GM18507 (cell line): ENCODE measurements at places on chromosomes 5 and 9.

DNA sequence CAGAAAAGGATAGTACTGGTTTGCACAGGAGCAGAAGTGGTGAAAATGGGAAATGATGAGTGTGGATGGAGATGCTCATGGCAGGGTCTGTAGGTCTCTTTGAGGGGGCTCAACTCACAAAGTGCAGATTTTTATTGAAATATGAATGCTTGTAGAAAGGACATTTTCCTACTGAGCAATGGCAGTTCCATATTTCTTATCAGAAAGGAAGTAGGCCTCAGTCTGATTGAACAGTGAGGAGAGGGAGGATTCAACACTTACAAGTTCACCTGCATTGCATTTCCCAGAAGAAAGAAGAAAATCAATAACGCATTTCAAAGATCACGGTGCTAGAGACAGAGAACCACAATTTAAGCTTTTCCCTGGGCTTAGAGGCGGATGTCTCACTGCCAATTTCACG, 49.2 kb downstream of the ANXA2R start:
- no peak for DNase-seq

DNA sequence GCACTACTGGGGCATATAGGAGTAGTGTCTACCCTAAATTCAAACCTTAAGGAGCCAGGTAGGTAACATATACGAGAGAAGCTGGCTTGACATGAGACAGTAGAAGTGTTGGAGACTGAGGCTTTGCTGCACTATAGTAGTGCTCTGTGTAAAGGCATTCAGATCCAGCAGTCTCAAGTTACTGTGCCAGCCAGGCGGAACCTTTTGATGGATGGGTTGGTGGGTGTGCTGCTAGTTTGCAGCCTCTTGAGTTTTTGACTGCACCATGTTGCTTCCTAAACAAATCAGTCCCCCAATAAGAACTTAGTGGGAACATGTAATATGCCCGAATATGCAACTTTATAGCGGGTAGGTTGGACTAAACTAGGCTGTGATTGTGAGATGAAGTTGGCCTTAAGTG, 1.5 kb downstream of the CLTA start:
- no peak for DNase-seq

DNA sequence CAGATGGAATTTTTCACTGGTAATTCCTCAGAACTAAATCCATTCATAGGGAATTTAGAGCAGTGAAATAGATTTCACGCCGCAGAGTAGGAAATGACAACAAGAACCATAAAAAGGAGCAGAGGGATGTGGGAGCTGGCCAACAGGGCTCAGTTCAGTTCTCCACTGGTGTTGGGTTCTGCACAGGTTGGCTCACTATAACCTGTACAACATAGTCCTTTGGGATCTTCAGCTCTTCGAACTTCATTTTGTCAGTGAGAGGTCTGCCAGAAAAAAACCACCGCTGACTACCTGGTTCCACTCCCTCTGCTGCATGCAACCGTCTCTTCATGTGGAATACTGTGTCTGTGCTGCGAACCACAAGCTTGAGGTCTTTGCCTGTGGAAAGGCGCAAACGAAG, 17.7 kb downstream of the EFCAB9 start:
- no peak for DNase-seq

- no peak for DNase-seq
Observed at GRCh38 chr5:123951582-123951977, 439.6 kb downstream of the CSNK1G3 start.

- DNase-seq = no peak
Observed at GRCh38 chr9:123735376-123735775, 194.6 kb downstream of the DENND1A start.

DNA sequence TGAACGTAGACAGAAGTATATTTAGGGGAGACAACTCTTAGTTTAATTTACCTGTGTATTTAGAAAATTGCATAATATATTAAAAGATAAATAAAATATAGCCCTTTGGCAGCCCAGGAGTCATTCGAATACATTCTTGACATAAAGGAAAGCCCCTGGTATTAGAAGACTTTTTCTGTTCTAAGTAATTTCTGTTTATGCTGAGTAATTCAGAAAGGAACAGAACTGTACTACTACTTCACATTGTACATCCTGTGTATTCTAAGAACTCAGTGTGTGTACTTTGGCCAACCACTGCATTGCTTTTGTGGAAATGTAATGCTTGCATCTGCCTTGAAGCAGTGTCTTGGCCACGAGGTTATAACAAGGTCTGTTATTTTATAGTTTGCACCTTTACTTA, 136.4 kb downstream of the KDM4C start:
- DNase-seq = no peak

- peak; percentile 22 for DNase-seq
Observed at GRCh38 chr9:129109952-129110739, 447 bp downstream of the CRAT start.

DNA sequence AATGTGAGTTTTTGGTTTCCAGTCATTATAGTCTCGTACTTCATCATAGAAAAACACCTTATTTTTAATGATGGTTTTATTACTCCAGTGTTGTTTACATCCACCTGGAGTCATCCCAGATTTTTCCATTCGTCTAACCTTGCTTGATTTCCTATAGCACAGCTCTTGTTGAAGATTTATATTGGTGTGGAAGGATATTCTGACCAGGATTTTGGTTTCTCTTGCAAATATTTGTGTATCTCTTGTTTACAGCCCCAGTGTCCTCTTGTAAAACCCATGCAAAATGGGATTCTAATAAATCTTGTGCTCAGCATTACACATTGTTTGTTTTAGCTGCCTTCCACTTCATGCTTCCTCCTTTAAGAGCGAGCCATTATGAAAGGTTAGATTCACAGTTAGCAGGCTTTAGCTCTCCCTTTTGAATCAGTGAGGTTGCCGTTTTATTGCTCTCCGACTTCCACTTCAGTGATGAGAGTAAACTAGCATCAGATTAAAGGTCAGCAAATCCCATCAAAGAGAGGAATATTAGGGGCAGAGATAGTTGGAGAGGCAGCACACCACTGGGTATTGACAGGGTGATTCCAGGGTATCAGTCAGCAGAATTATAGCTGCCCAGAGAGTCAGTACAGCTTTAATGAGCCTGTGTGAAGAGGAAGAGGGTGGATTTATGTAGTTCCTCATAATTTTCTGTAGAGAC, 157.1 kb downstream of the PBX3 start:
- no peak for DNase-seq

- DNase-seq = no peak
Observed at GRCh38 chr9:132260846-132261245, 93.9 kb downstream of the SETX start.

GRCh38 chr5:35129921-35130485, 82.3 kb upstream of the AGXT2 start:
- no peak for DNase-seq

- peak; percentile 8 for DNase-seq
Observed at GRCh38 chr9:111298731-111299598, 31.1 kb downstream of the OR2K2 start.

DNA sequence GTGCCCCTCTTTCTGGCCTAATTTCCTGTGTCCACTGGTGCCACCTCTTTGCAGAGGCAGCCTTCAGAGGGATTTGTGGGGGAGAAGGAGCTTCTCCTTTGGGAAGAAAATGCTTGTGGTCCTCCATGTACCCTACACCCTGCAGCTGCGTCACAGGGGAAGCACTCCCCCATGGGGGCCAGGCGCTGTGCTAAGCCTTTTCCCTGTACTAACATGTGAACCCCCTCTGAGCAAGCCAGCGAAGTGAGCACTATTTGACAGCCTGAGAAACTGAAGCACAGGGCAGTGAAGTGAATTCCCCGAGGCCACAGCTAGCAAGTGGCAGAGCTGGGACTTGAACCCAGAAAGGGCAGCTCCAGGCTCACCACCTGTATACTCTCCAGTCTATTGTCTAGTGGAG, 32.3 kb downstream of the ERGIC1 start:
- no peak for DNase-seq

DNA sequence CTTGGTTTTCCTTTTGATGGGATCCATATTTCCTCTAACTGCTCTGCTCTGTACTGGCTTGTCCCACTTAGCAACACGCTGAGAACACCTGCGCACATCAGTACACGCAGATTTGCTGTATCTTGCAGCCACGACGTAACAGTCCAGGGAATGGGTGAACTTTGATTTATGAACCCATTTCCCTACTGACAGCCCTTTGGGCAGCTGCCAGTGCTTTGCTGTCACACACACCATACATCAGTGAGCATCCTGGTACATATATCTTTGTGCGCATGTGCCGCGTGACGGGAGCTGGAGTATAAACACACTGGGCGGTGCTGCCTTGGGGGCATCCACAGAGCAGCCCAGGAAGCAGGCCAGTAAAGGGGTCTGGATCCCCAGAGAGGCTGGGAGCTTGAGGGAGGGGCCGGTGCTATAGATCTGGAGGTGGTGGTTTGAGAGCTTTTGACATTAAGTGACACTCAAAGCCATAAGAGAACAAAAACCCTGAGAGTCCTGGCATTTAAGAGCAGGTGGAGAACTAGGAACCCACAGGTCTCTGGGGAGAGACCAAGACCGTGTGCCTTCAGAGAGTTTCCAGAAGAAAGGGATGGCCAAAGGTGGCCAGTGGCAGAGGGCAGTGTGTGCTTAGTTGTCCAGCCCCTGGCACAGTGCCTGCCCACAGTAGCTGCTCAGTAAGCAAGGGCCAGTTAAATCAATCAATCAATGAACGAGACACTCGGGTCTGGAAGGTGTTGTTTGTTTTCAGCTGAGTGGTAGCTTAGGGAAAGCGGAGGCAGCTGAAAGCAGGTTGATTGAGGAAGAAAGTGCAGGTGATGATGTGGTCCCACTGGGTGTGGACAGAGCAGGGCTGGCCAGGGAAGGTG, 53.7 kb downstream of the LMX1B start:
- no peak for DNase-seq

DNA sequence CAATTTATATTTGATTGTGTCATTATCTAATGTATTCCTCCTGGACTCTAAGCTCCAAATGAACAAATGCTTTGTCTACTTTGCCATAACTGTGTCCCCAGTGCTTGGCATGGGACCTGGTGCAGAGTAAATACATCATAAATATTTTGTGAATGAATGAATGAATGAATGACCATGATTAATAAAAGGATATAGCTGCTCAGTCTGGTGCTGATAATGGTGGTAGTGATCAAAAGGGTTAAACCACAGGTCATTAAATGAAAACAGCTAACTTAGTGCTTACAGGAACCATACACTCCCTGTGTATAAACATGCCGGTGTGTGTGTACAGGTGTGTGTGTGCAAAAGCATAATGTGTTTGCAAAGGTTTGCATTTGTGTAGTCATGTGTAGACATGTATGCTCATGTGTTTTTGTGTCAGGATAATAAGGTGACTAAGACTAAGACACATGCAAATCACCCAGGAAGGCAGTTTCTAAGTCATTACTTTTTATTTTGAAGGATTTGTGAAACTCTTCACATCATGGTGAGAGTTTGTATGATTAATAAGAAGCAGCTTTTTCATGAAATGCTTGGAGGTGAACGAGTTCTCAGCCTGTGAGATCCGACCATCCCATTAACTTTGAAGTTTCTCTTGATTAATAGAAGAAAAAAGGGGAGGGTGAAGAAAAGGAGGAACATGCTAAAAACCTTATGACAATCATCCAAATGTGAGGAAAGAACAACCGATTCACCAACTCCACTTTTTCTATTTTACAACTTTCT, 24.6 kb downstream of the SPARC start:
- no peak for DNase-seq

DNA sequence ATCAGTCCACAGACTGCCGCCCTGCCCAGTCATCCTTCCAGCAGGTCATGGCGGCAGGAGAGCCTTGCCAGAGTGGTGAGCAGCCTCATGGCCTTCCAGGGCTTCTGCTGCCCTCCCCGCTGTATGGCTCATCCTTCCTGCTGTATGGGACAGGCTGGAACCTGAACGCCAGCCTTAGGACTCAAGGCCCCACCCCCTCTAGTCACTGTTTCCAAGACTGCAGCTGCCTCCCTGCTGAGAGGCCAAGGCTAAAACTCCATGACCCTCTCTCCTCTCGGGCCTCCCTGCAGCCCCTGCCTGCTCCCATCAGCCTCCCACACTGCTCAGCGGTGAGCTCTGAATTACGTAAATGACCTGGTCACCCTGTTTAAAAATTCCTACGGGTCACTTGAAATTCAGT, 227.5 kb downstream of the AGTPBP1 start:
- no peak for DNase-seq

DNA sequence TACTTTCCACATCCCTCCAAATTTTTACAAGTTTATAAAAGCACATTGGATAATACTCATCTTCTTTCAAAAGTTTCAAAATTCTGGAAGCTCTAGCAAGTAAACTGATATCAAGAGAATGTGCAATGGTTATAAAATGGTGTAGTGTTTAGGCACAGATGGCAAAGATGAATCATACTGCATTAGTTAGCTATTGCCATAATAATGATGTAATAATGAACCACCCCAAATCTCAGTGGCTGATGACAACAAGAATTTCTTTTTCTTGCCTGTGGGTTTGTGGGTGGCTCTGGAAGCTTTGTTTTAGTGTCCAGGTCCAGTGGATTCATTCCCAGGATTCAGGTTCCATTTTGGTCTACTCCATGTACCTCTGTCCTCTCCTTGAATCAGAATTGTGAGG, 319.0 kb downstream of the BRINP1 start:
- DNase-seq = no peak

DNA sequence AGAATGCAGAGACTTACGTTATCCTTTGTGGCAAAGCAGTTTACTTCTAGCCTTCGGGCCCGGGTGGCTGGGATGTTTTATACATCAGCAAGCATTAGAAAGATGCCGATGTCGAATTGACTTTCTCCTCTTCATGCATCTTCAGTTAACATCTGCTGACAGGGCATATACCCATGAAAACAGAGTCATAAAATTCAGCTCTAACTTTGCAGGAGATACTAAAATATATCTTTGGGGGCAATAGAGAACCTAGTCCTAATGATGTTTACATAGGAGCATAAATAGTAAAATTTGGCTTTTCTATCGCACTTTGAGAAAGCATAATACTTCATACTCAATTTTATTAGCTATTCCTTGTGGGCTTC, 247.9 kb downstream of the PRELID2 start:
- no peak for DNase-seq

DNA sequence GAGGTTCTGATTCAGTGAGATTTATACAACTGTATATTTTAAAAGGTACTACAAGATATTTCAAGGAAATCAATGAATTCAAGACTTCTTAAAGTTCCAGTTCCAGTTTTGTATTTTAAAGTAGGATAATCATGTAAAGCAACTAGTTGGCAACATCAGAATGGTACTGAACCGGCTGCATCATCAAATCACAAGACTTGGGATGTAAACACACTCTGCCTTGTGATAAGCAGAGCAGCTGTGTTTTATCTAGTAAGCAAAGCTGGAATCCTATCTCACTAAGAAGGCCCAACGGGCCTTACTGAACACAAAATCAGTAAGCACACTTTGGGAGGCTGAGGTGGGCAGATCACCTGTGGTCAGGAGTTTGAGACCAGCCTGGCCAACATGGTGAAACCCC, 327.2 kb upstream of the NREP start:
- no peak for DNase-seq

DNA sequence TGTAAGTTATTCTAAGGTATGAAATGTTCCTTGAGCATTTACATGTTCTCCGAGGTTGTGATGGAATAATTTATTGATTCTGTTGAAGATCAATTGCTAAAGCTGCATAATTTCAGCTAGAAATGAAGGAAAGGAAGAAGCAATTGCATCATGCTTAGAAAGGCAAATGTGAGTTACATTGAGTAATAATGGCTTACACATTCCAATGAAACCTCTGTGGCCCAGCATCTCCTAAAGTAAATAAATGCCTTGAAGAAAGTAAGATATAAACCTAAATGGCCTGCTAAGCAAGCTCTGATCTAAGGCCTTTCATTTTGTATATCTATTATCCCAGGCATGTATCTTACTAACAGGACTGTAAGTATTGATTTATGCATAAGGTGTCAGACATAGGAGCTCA, 677.3 kb upstream of the RGMB start:
- no peak for DNase-seq
